ENCODE measurements at places on chromosomes 5 and 9. TPM values are rescaled to one million over a fixed set of nuclear protein-coding genes. Genes with fewer than 3 reads are reported as not detected.

The SHOC1 gene
- not detected for total RNA-seq

The GRXCR2 gene
- total RNA-seq = not detected

The CAPSL gene
- not detected for total RNA-seq

The SMC5 gene
- total RNA-seq = 11.9 TPM

The RANBP3L gene
- not detected for total RNA-seq

The IL13 gene
- not detected for total RNA-seq

The FCN1 gene
- not detected for total RNA-seq

The ZNF483 gene
- total RNA-seq = 2.7 TPM

The NUTM2F gene
- not detected for total RNA-seq

GRCh38 chr9:102534031-102534430, 461.1 kb upstream of the CYLC2 start:
- DNase-seq = no peak

DNA sequence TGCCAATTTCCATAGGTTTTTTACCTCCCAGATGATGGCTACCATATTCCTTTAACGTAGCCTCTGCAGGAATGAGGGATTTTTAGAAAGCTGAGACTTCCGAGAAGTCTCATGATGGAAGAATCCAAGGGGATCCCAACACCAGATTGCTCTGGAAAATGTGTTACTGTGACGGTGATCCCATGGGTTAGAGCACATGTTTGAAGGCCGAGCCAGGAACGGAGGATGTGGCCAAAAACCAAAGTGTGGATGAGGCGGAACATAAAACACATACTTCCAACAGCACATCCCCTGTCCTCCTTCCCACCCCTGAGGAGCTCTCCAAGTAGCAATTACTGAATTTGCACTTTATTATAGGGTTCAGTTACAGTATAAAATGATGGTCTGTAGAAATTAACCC, 82.6 kb downstream of the GPR21 start:
- no peak for DNase-seq

GRCh38 chr9:101673642-101674041, 64.8 kb downstream of the GRIN3A start:
- no peak for DNase-seq

- no peak for DNase-seq
These were observed 257.4 kb downstream of the ENC1 start for GRCh38 chr5:74382987-74383593.

DNA sequence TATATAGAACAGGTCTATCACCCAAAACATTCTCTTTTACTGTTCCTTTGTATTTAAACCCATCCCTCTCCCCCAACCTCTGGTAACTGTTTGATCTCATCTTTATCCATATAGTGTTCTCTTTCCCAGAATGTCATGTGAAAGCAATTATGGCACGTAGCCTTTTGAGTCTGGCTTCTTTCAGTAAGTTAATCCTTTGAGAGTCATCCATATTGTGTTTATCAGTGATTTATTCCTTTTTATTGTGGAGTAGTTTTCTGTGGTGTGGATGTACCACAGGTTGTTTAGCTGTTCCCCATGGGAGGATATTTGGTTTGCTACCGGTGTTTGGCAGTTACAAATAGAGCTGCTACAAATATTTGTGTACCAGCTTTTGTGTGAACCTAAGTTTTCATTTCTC, 38.0 kb downstream of the HMGXB3 start:
- no peak for DNase-seq

GRCh38 chr5:58938563-58939424, 355.9 kb downstream of the RAB3C start:
- no peak for DNase-seq

DNA sequence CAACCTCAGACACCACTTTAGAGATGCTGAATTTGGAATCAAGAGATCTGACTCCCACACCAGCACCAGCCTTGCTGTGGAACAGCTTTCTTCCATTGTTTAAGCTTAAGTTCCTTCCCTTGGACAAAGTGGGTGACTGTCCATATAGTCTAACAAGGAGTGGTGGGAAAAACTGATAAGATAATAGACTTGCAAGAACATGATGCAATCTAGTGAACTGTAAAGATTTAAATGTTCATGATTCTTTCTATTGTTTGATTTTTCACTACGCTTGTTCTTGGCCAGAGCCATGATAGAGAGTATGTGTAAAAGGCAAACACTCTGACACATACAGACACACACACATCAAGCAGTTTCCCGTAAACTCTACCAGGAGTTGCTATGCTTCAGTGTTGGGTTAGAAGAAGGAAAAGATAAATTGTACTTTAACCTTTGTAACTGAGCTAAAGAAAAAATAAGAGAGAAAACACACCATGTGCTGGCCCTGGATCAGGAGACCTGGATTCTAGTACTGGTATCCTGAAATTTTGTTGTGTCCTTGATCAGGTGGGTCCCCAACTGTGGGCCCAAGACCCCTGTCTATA, 94.3 kb downstream of the PAPPA start:
- no peak for DNase-seq

DNA sequence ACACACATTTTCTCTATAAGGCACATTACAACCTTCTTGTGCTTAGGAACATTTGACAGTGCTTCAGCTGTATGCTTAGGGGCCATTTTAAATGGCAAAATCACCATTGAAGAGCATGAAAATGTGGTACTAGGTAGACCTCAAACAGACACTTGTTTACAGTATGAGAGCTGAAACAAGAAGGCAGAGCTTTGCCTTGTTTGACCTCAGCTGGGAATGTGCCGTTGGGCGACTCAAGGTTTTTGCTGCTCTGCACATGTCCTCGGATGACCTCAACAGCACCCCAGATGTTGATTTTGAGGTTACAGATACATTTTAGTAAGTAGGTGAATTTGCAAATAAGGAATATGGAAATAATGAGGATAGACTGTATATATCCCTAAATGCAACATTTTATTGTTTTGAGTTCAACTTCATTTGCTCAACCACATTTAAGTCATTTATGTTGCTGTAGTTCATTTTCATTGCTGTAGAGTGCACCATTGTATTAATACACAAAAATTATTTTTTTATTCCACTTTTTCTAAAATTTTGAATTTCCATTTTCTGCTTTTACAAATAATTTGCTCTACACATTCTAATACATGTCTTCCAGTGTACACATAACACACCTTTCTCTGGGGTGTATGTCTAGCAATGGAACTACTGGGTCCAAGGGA, 206.8 kb downstream of the NR3C1 start:
- no peak for DNase-seq

- no peak for DNase-seq
These were observed 215.5 kb downstream of the FSTL4 start for GRCh38 chr5:133396814-133397213.

GRCh38 chr5:99054972-99055371, 126.2 kb upstream of the CHD1 start:
- no peak for DNase-seq

DNA sequence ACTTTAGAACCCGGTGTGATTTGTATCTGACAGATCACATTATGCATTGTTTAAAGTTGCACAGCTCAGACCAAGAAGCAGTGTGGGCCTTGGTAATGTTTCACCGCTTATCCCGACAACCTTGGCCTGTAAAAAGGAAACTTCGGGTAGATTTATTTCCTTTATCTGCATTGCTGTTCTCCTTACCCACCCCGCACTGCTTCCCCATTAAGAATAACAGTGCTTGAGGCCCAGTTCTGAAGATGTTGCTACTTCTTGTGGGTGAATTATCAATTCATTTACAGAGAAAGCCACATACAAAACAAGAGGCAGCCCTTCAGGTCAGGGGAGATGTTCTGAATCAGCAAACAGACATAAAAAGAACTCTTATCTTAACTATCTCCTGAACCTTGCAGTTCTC, 8.4 kb downstream of the SMARCA2 start:
- no peak for DNase-seq

- no peak for DNase-seq
These were observed 23.5 kb downstream of the ITGA1 start for GRCh38 chr5:52811067-52811749.

DNA sequence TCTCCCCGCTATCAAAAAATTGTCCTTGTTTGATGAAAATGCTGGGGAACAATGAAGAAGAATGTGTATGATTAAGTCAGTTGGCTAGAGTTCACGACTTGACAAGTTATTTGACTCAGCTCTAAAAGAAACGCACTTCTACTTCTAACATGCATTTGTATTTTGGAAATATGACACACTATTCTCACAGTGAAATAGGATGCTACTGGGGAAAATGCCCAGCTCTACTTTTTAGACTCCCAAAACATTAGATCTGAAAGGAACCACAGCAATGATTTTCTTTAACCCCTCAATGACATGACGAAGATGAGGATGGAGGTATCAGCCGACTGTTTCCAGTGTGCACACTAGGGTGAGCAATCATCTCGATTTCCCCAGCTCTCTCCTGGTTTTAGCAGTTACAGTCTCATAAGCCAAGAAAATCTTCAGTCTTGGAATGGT, 83.6 kb upstream of the PCSK1 start:
- DNase-seq = no peak

GRCh38 chr9:94908583-94909249, 182.2 kb downstream of the AOPEP start:
- DNase-seq = no peak

DNA sequence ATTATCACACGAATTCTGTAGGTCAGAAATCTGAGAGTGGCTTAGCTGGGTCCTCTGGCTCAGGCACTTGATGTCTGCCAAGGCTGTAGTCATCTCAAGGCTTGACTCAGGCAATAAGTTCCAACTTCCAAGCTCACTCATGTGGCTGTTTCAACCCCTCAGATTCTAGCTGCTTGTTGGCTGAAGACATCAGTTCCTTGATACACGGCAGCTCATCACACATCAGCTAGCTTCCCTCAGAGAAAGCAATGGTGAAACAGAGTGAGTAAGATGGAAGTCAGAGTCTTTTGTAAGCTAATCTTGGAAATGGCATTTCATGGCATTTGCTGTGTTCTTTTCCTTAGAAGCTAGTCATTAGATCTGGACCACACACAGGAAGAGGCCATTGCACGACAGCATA, 204.2 kb upstream of the PTGER4 start:
- DNase-seq = no peak

GRCh38 chr9:22142671-22143070, 133.6 kb upstream of the CDKN2B start:
- DNase-seq = no peak

DNA sequence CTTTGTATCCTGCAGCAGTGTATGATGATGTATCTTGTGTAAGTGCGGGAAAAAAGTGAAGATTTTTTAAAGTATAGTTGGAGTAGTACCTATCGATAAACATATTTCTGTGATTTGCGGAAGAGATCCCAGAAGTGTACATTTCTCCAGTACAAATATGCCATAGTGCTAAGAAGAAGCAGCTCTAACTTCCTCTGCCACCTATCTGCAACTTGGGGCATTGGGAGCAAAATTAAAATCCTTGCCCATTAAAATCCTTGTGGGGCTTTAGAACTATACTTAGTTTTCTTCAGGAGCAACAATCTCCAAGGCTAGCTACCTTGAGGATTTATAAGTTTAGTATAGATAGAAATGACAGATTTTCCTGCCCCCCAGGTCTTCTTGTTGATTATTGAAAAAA, 123.7 kb downstream of the VCAN start:
- no peak for DNase-seq

GRCh38 chr5:110401881-110402280, 324.6 kb downstream of the TMEM232 start:
- DNase-seq = no peak

- DNase-seq = no peak
These were observed 37.4 kb downstream of the RASGEF1C start for GRCh38 chr5:180171568-180172094.

DNA sequence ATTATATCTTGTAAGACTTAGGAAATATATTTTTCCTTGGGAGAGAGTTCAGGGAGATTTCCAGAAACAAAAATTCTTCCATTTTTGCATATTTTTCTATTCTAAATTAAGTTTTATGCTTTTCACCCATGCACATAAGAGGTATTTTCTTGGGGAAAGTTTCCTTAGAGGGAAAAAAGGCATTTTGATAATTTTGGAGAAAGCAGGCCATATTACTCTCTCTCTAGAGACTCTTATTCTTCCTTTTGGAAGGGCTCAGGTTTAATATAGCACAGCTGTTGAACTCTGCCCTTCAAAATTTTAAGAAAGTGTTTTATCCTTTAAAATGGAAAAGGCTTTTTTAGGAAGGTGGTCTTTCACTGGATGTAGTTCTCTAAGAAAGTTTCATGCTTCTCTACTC, 8.0 kb downstream of the NDUFS4 start:
- DNase-seq = no peak

GRCh38 chr9:73348471-73348870, 196.8 kb downstream of the ANXA1 start:
- no peak for DNase-seq

GRCh38 chr5:155587458-155587857, 573.9 kb downstream of the KIF4B start:
- no peak for DNase-seq

DNA sequence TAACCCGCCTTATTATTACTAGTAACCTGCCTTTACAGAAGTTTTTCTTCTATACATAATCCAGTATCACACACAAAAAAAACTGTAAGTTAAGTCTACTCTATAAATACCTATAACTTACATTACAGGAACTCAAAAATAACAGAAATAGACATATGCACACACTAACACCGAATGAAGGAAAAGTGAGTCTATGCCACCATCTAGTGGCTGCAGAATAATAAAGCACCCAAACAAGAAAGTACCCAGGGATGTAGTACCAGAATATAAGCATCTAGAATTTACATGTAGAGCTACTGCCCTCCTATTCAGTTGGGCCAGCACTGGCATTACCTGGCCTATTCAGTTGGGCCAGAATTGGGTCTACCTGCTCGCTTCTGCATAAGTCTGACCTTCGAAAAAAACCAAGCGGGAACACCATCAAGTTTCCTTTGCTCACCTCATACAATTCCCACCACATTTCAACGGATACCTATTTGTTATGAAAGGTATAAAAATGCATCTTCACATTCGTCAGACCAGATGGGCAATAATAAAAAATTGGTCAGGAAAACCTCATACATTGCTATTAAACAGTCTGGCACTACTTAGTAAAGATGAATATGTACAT, 4.0 kb upstream of the NIPSNAP3A start:
- DNase-seq = no peak

DNA sequence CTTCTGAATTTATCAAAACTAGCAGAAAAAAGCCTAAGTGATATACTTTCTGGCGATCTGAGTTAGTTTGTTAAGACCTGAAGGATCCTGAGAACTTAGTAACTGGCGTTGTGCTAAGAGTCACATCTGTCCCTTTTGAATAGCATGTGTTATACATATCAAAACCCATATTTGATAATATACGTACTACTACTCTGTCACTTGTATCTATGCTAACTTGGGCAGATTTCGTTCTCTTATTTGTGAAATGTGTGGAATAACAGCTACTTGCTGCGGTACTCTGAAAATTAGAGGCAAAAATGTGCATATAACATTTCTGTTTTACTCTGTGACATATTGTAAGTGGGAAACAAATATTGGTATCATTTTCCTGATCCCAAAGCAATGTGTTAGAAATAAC, 126.4 kb downstream of the PARP8 start:
- no peak for DNase-seq

GRCh38 chr5:124050120-124050770, 538.3 kb downstream of the CSNK1G3 start:
- DNase-seq = no peak

Data from glomerular endothelial cell (primary cell).